Esophagus squamous epithelium (tissue), 5 donors: ENCODE measurements at places on chromosomes 6 and 20.

GRCh38 chr20:2101057-2101864 lies at the start of gene STK35:
Gene STK35 (plus strand): TSS chr20:2101827. CDS start chr20:2101882, 55 bp downstream.
- DNase-seq, result no peak

GRCh38 chr6:70315079-70315751 lies 12.3 kb upstream of the COL9A1 start:
- no peak for DNase-seq

DNA sequence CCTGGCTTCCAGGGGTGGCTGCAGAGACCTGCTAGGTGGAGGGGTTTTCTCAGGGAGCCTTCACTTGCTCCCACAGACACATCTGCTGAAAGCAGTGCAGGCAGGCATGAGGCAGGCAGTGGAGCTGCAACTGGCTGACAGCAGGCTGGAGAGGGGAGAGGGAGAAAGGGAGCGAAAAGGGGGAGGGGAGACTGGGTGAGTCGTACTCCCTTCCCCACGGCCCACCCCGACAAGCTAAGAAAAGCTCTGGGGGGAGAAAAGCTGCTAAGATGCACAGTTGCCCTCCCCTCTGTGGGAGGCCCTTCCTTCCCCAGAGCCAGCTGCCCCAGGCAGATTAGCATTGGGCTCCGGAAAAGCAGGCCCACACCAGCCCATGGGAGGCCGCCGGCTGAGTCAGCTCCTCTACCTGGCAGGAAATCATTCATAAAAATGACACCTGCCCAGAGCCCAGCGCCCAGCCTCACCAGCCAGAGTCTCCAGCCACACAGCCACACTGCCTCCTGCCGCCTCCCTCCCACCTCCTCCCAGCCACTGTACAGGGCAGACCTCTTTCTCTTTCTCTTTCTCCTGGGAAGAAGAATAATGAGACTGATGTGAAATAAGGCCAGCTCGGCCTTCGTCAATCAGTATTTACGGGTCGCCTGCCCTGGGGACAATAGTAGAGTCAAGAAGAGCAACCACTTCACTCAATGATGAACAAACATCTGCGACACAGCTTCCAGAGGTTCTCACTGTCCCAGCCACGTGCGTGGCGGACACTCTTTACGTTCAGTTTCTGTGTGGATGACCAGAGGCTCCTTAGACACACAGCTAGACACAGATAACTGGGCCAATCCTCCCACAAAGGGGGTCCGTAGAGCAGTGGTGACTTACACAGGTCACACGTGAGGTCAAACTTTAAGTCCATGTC lies 7.7 kb upstream of the C20orf203 start:
- DNase-seq, result no peak

DNA sequence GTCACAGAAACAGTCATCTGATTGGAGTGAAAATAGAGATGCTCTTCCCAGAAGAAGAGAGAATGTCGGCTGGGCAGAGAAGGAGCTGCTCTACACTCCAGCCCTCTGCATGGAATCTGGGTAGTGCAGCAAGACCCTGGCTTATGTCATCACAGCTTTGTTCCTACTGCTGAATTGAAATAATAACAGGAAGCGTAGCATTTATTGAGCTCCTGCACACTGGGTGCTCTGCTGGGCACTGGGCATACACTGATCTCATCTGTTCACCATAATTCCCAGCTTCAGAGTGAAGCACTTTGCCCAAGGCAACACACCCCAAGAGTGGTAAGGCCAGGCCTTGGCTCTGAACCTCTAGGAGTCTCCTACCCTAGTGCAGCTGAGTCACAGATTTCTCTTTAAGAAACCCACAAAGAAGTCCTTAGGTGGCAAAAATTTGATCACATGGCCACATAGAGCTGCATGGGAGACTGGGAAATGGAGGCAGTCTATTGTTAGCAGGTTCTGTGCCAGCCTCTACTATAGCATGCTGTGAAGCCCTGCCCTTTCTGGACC lies 3.9 kb upstream of the SDCBP2 start:
- DNase-seq, result no peak

- DNase-seq, result peak; percentile 70
These were observed at the start of gene ZBTB24 for GRCh38 chr6:109482905-109483734. Gene ZBTB24 (minus strand): TSS chr6:109483219. CDS start chr6:109482026, 1,193 bp downstream.

- DNase-seq, result no peak
These were observed 139.7 kb downstream of the CDC5L start for GRCh38 chr6:44527181-44527580.

DNA sequence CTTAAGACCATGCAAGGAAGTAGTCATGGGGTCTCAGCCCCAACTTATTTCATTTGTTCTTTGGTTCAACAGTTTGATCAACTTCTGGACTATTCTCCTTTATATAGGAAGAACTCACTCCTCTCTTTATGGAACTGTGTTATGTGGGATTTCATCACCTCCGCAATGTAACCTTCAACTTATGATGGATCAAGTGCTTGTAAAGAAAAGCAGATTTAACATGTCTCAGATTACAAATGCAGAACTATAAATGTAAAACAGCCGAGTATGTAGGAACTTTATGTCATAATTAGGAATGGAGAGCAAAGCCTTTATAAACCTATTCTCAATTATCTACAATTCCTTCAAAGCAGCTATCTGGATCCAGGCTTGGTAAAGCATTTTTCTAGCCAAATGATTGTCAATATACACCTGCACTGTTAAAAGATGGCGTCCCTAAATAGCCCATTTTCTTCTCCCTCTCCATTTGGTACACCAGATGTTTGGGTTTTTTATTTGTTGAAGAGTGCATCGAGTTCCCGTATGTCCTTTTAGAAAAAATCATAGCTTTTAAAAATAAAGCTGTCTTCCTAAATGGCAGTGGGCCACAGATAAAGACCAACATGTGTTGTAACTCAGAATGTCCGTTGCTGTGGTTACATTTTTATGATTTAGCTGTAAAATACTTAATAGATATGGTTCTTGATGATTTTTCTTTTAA lies 985.1 kb upstream of the SLC35B3 start:
- DNase-seq, result no peak

GRCh38 chr20:59831916-59832270 lies 101.5 kb downstream of the SYCP2 start:
- no peak for DNase-seq

GRCh38 chr6:25065666-25066065 lies 129.9 kb upstream of the RIPOR2 start:
- no peak for DNase-seq

- DNase-seq, result no peak
These were observed 15.8 kb downstream of the ID4 start for GRCh38 chr6:19852927-19853326.

DNA sequence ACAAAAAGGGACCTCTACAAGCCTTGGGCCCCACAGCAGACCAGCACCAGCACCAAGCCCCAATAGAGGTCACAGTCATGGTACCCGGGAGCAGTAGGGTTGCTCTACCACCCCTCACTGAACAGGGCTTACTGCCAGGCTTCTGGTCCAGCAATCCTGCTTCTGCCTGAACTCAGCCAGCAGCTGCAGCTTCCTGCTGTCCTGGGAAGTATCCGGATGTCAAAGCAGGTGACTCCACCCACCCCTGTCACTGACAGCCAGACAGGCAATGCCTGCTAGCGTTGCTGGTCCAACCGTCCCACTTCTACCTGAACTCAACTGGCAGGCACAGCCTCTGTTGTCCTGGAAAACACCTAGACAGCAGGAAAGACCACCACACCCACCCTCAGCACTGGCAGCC lies 47.0 kb upstream of the PCSK2 start:
- no peak for DNase-seq

GRCh38 chr6:34334796-34335416 lies 57.6 kb downstream of the NUDT3 start:
- DNase-seq, result no peak

DNA sequence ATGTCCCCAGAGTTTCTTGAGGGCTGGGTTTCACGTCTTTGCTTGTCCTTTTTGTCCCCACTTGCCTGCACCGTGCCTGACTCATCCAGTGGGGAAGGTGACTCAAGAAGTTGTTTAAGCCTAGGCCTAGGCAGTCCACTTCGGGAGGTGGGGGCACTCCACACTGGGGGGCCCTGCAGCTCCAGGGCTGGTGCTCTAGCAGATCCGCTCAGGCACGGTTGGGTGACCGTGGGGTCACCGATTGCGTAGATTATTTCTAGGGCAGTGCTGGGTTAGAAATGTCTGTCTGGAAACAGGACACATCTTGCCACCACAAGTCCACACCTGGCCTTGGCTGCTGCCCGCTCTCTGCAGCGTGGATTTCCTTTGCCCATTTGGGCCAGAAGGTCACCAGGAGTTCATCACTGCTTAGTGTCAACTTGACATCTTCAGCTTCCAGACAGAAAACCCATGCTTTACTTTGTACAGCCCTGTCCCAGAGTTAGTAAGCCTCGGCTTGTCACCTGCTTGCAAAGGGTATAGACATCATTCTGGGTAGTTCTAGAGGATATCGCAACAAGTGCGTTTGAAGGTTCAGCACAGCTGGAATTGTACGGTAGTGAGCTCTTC lies 13.6 kb upstream of the C20orf144 start:
- DNase-seq, result no peak

DNA sequence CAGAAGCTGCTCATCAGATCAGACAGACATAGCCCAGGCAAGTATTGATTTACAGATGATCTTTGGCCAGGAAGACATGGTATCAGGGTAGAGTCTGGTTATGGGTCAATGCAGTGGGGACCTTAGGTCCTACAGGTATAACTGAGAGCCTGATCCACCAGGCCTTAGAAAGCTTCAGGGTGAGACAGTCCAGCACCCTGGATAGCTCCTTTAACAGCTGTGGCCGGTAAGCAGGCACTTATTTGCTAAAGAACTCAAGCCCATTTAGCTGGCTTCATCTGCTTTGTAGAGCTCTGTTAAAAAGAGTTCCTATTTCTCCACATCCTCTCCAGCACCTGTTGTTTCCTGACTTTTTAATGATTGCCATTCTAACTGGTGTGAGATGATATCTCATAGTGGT lies 39.6 kb downstream of the ESR1 start:
- no peak for DNase-seq

- DNase-seq, result no peak
These were observed 91.8 kb upstream of the F13A1 start for GRCh38 chr6:6412221-6412620.

DNA sequence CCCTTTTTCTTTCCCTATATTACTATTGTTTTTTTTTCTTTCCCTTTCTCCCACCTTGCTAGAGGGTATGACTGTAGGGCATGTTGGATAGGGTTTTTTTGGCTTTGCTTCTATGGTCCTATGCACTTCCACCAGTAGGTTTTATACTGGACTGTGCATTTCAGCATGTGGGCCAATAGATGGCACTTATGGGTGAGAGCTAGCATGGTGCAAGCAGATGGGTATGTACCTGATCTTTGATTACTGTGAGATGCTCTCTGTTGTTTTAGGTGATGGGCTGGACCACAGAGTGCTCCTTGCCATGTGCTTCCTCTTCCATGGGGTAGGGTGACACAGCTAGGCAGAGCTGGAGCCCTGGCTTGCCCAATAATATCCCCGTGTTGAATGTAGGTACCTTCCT lies 128.5 kb upstream of the CHD6 start:
- no peak for DNase-seq

DNA sequence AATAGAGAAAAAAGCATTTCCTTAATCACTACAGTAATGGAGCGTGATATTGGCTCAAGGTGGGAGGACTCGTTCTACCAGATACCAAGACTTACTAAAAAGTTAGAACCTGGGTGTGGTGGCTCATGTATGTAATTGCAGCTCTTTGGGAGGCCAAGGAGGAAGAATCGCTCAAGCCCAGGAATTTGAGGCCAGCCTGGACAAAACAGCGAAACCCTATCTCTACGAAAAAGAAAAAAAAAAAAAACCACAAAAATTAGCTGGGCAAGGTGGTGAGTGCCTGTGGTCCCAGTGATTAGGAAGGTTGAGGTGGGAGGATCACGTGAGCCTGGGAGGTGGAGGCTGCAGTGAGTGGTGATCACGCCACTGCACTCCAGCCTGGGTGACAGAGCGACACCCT lies 24.0 kb upstream of the ATRN start:
- DNase-seq, result no peak

GRCh38 chr20:53287357-53288042 lies 306.1 kb downstream of the ZNF217 start:
- no peak for DNase-seq

DNA sequence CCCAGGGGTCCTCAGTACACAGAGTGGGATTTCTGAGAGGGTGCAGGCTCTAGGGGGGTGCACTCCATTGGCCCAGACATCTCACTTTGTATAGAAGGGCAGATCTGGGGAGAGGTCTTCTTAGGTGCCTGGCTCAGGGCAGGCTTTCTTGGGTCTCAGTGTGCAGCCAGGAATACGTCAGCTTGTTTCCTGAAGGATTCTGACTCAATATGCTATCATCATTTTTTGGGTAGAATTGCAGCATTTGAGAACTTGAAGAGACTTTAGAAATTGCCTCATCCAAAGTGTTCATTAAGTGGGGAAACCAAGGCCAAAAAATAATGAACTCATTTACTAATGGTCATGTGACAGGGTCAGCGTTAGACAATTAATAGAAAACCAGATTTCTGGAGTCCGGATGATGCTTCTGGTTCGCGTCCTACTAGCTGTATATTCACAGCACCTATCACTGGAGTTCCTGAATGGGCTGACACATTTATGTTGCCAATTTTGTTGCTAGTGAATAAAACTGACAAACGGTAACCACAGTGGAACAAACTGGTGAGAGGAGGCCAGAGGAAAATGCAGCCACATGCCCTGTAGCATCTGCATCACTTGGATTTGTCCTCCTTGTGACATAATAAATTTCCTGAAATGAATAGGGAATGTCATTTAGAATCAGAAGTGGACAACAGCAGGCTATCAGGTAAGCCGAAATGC lies 238.9 kb downstream of the TBC1D7 start:
- no peak for DNase-seq

GRCh38 chr6:51105357-51105756 lies 286.7 kb downstream of the TFAP2B start:
- no peak for DNase-seq

DNA sequence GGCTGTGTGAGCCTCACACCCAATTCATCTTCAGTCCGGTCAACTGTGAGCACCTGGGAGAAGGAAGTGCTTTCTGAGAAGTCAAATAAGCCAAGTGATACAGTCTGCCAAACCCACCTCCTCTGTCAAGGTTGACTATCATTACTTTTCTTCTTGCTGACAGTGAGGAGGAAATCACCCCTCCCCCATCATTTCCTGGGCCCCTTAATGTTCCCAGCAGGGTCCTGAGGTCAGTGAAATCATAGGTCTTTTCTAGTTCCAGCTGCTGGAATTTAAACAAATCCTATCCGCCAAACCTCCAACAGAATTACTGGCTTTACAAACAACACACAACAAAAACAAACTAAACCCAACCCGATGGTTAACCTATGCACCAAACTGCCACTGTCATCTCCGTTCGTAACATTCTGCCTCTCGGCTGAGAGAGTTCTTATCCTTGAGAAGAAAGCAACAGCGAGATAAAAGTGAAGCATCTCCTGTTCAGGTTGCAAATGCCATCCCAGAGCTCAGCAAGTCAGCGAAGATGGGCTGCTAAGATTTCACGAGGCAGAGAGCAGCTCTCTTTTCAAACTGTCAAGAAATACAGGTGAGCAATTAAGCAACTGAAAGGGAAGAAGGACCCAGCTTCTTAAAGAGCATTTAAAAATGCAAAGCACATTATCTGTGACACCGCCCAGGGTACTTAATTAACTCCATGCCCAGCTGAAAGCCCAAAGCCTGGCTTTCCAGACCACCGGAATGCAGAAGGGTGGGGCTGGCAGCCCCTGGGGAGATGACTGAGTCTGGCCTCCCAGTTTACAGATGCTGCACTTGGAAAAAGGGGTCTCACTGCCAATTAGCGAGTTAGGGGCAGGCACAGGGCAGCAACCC lies 24.7 kb downstream of the GFOD1 start:
- no peak for DNase-seq

- DNase-seq, result no peak
These were observed 41.7 kb downstream of the LRRN4 start for GRCh38 chr20:6012179-6012578.
